Endothelial cell of umbilical vein (primary cell): ENCODE measurements at places on chromosomes 12 and 14. TPM values are rescaled to one million over a fixed set of nuclear protein-coding genes. Genes with fewer than 3 reads are reported as not detected.

GRCh38 chr12:116141110-116141832 lies 136.2 kb downstream of the MED13L start:
- DNase-seq = peak; percentile 46

The CDK2 gene
- 63.6 and 69.8 TPM in 2 replicates for total RNA-seq

The ZDHHC22 gene
- 0.24 and 0.28 TPM in 2 replicates for total RNA-seq

GRCh38 chr12:93682846-93683261 lies 5.7 kb downstream of the CRADD start:
- DNase-seq = no peak

- no peak for DNase-seq
These were observed 126.7 kb upstream of the PTPRQ start for GRCh38 chr12:80317307-80317706.

DNA sequence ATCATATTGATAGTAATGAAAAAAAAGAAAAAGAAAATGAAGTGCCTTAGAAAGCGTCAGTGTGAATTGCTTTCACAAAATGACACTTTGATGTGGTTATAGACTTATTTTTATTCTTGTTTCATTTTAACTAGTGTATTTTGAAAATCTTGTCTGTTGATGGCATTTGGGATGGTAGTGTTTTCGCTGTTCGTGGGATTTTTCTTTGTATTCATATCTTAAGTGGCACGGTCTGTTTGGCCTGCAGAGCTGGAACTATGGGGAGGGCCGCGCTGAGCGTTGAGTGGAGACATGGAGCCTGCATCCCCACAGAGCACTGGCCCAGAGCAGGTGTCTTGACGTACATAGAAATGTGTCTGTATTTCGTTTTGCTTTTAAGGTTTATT lies 61.6 kb downstream of the WDR20 start:
- DNase-seq = no peak

GRCh38 chr12:6752167-6752920 lies 597 bp downstream of the MLF2 start:
- DNase-seq = peak; percentile 67

DNA sequence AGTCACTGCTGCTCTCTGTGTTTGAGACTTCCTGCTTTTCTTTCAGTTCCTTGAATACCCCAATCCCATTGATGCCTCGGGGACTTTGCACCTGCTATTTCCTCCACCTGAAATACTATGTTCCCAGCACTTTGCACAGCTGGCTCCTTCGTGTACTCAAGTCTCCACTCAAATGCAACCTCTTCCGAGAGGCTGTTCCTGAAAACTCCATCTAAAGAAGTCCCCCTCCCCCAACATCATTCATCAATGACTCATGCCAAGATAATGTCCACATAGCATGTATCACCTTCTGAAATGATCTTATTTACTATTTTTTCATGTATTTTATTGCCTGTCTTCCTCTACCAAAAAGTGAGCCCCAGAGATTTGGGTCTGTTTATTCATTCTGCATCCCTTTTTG lies 48.6 kb downstream of the HSPB8 start:
- DNase-seq = no peak

DNA sequence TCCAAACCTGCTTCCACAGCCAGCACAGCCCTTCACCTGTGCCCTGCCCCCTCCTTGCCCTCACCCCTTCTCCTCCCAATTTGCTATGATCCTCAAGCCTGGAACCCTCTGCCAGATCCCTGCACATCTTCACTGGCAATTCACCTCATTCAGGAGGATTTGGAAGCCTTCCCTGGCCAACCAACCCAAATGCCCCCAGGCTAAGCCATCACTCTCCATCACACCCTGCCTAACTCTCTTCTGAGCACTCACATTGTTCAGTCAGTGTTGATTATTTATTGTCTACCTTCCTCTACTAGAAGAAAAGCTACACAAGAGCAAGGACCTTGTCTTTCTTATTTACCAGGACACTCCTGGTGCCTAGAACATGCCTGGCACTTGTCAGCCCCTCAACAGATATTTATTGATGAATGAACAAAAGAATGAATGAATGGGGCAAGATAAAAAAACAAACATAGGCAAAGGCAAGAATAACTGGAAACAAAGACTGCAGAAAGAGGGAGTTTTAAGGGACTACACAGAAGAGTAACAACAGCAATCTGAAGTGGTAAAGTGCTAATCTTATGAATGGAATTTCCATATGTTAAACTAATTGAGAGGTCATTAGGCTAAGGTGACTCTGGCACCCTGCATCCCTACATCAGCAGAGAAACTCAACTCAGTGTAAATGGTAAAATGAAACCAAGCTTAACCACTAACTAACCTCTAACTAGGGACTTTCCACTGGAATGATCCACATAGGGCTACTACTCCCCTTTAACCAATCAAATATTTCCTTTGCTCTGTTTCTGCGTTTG lies 33.4 kb downstream of the TMTC1 start:
- no peak for DNase-seq

The FGD4 gene
- 44.7 and 44.8 TPM in 2 replicates for total RNA-seq

- no peak for DNase-seq
These were observed 18.0 kb upstream of the SLC38A4 start for GRCh38 chr12:46843811-46844210.

DNA sequence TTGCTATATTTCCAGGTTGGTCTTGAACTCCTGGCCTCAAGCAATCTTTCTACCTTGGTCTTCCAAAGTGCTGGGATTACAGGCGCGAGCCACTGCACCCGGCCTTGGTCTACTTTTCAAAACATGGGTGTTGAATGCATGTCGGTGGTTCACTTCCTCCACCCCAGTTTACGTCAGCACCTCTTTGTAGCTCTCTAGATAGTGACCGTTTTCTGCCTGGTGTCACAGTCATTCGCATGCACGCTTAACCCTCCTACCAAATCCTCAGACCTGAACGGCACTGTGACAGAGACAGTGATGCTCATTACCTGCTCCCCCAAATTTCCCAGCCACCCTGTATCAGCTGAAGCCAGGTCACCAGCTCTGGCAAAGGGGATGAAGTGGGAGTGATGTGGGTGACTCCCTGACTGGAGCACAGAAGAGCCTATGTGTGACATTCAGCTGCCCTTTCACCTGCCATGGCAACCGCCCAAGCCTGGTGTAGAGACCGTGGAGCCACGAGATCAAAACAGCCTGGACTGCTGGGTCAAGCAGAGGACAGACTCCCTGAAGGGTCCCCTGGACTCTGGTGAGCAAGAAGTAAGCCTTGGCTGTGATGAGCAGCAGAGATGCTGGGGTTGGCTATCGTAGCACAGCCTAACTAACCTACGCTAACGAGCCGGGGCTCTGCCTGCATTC lies 66.2 kb upstream of the GPR68 start:
- no peak for DNase-seq

- DNase-seq = no peak
These were observed 739.1 kb upstream of the ATXN7L3B start for GRCh38 chr12:73798523-73798922.
